ENCODE measurements at places on chromosomes 6 and 20.

- DNase-seq = no peak
Measured at GRCh38 chr6:36286858-36287257, 17.0 kb downstream of the PNPLA1 start.

DNA sequence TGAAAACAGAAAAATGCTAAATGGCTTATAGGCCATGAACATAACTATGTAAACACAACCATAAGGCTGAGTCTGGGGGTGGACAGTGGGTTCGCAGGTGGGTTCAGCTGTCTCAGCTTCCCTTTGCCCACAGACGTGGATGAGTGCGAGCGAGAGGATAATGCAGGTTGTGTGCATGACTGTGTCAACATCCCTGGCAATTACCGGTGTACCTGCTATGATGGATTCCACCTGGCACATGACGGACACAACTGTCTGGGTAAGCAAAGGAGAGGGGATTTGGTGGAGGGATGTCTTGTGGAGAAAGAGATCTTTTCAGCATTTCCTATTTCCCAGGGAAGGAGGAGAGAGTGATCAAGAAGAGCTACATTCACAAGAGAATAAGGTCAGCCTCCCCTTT, 14.7 kb downstream of the SCUBE3 start:
- no peak for DNase-seq

GRCh38 chr6:114764866-114765265, 422.0 kb upstream of the HS3ST5 start:
- no peak for DNase-seq

DNA sequence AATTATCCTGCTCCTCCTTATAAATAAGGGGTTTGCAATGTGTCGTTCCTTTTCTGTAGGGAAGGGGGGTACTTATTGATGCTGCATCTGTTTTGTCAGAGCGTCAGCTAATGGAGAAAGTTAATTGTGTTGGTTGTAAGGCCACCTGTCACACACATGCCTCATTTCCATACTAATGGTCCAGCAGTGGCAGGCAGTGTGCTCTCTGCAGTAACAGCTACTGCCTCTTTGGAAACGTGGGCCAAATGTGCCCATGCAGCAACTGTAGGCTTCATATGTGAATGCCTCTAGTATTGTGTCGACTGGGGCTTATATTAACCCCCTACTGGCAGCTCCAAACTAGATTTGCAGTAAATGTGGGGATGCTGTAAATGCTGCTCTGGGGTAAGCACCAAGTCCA, 56.3 kb upstream of the OLIG3 start:
- no peak for DNase-seq

- DNase-seq = no peak
Measured at GRCh38 chr6:140485740-140486449, 1111.4 kb upstream of the CITED2 start.

- no peak for DNase-seq
Measured at GRCh38 chr6:163460307-163460782, 45.8 kb downstream of the QKI start.

DNA sequence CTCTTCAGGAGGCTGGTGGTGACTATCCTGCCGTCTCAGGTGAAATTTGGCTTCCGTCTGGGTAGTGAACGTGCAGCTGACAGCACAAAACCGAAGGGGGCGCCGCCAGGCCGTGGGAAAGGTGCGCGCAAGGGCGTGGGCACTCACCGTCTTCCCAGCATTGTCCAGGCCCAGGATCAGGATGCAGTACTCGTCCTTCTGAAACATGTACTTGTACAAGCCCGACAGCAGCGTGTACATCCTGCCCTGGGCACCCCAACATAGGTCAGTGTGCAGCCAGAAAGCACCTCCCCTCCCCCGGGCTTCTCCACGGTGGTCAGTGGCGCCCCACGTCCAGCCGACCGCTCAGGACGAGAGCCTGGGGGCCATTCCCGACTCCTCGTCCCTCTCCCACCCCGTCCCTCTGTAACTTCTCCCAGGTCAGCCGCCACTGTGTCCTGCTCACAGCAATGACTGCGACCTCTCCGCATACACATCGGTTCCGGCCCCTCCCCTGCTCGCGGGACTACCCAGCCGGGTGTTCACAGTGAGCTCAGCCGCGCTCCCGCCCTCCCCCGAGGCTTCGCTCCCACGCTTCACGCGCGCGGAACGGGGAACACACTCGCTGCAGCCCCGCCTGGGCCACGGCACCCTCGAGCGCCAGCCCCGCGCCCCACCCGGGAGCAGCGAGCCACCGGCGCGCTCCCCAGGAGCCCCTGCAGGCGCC, 771 bp downstream of the ARFRP1 start:
- no peak for DNase-seq

DNA sequence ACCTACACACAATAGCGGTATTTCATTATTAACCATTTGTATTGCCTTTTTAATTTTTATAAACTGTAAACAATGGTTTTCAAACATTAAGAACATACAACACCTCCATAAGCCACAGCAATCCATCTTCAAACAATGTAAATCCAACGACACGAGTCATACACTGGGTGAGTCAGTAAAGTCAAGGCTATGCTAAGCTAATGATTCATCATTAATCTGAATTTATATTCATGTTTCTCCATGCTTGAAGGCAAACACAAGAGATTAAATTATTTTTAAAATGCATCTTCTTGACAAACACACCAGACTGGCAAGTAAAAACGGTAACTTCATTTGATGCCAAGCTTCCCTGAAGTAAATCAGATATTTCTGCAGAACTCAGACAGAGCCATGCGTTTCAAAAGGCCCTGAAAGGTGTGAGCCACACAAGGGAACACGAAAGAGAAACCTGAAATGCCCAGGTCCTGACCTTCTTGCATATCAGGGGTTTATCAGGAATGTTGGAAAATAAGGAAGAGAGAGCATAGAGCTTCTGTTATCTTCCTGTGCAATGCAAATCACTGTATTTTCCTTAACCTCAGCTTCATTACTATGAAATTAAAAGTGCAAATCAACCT, 162.5 kb downstream of the ALDH8A1 start:
- no peak for DNase-seq
